Activated CD8-positive, alpha-beta T cell treated with anti-CD3 and anti-CD28 coated beads, Interleukin-2, amount 10 ng/mL, durations not matched to agents 7 days and 5 days (primary cell): ENCODE measurements at places on chromosomes 7 and 10.

DNA sequence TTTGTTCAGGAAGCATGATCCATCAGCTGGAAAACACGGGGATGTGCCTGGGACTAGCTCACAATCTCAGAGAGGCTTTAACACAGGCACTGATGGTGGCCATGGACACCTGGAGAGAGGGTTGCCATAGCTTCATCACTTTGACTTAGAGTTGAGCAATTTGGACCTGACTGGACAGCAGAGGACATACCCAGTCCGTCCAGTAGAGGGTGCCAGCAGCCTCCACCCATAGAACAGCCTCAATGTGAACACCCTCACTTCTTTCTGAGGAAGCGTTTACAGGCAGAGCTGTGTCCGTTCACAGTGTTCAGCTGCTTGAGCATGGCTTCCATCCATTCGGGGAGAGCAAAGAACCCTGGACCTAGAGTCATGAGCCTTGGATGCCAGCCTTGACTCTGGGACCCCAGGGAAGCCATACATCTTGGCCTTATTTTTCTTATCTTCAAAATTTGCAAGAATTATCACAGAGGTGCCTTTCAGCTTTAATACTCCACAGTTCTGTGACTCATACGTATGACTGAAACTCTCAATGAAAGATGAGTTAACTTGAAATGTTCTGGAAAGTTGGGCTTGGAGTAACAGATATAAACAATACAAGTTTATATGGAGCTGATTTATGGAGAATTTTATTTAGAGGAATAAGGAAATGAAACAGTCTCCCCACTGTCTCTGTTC, 302.9 kb upstream of the PODXL start:
- DNase-seq, result peak; percentile 62

GRCh38 chr7:65239707-65240352, 133.8 kb upstream of the ZNF92 start:
- DNase-seq, result peak; percentile 16

DNA sequence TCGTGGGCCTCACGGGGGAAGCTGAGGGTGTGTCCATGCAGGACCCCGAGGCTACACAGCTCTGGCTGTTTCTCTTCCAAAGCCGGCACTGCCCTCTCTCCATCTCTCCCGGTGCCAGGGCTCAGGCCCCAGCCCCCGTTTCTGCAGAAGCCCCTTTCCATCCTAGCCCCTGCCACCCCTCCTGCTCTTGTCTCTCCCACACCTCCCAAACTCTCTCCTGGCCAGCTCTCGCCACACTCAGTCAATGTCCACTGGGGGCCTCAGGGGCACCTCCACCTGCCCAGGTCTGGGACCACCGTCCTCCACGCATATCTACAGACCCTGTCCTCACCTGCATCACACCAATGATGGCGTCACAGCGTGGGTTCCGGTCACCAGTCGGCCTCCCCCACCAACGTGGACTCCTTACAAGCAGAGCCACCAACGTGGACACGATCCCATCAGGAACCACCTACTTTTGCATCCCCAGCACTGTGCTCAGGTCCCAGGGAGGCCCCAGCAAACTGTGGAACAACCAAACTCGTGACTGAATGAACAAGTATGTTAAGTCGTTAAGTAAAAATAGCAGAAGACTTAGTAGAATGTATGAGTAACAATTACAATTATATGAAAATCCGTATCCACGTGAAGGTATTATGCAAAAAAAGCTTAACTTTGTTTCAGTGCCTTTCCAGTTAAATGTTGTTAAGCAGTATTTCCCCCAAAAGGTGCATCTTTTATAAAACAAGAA, 38.4 kb downstream of the DIP2C start:
- DNase-seq, result no peak

- no peak for DNase-seq
These were observed 15.2 kb downstream of the ITPRID1 start for GRCh38 chr7:31529103-31529502.

GRCh38 chr10:3192856-3193635, 20.5 kb upstream of the PITRM1 start:
- peak; percentile 70 for DNase-seq

- no peak for DNase-seq
These were observed 42.3 kb upstream of the GNA12 start for GRCh38 chr7:2886391-2886790.

- DNase-seq, result no peak
These were observed 35.1 kb upstream of the CXCL12 start for GRCh38 chr10:44419790-44420549.

DNA sequence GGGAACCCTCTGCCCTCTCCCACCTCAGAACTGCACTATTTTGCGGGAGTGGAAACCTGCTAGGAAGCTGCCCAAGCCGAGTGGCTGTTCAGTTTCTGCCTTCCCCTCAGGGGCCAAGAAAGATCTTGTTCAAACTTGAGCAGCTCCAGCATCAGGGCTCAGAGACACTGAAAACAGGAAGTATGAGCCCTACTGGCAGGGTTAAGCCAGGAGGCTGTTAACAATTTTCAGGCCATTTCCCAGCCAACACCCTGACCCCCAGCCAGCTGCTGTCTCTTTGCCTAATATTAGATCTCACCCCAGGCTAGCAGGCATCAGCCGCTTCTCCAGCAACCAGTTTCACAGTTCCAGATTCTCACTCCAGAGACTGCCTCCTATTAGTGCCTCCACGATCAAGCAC, 9.2 kb downstream of the PLAU start:
- DNase-seq, result peak; percentile 31

DNA sequence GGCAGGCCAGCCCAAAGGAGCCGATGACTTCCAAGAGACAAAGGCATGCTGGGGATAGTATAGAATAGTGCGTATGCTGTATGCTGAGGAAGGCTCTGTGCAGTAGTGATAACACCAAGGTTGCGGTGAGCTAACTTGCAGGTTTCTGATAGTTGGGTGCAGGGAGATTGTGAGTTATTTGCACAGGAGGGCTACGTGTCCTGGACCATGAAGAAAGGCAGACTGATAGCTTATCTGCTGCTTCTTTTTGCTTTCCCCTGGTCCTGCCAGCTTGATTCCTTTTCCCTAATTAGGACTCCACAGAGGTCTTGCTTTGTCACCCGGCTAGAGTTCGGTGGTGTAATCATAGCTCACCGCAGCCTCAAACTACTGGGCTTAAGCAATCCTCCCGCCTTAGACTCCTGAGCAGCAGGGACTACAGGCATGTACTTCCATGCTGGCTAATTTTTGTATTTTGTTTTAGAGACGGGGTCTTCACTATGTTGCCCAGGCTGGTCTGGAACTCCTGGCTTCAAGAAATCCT, 43.9 kb upstream of the ARHGAP12 start:
- DNase-seq, result no peak

GRCh38 chr7:74288034-74288881, 949 bp upstream of the CLIP2 start:
- no peak for DNase-seq

- DNase-seq, result no peak
These were observed 87.7 kb downstream of the NKX6-2 start for GRCh38 chr10:132698211-132698751.

- DNase-seq, result no peak
These were observed 101.2 kb downstream of the RPS24 start for GRCh38 chr10:78134773-78135306.

GRCh38 chr10:71045204-71045809, 156.9 kb upstream of the PCBD1 start:
- no peak for DNase-seq

- DNase-seq, result no peak
These were observed 3.3 kb downstream of the EPHA1 start for GRCh38 chr7:143405173-143406001.

GRCh38 chr7:1662767-1663166, 7.3 kb upstream of the ELFN1 start:
- no peak for DNase-seq

DNA sequence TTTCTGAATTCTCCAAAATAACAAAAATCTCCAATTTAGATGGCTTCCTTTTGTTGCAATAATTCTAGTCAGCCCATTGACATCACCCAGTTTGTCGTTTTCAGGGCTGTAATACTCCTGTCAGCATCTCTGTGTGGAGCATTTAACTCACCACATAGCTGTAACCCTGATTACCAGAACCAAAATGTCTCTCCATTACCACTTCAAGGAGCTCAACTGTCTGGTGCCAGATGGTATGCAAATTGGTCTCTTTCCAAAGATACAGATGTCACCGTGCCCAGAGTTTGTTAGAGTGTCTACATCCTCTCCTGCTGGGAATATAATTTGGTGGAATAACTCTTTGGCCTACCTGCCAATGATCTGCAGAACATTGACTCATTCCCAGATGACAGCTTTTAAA, 350.3 kb upstream of the POT1 start:
- DNase-seq, result no peak

DNA sequence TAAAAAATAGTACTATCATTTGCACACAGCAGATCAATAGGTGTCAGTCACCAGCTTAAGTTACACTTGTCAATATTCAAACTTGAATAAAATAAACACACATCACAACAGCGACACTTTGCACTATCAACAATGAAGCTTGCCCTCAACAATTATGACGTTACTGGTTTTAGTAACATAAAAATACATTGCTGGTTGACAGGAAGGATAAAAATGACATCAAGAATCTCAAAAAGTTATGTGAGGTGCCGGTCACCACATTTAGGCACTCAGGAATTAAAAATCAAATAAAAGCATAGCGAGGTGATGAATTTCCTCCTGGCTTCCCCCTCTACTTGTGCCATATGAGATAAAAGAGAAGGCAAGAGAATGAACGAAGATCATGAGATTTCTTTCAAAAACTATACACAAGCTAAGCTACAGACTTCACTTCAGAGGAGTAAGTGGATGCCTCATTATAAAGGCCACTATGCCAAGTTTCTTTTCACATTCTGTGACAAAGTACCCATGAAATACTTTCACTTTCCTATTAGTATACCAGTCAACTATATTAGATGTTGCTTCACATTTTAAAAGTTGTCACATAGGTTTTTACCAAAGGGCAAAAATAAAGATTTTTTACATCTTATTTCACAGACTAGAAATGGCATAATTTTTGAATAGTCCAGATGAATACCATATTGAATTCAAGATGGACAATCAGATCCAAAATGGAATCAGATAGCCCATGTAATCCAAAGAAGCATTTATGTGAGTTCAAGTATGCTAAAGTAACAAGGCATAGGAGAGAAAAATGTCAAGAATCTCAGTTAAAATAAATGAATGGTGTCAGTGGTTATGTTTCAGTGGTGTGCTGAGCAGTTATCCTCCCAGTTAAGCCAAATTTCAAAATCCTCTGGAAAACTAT, 3.6 kb downstream of the CCDC71L start:
- no peak for DNase-seq

DNA sequence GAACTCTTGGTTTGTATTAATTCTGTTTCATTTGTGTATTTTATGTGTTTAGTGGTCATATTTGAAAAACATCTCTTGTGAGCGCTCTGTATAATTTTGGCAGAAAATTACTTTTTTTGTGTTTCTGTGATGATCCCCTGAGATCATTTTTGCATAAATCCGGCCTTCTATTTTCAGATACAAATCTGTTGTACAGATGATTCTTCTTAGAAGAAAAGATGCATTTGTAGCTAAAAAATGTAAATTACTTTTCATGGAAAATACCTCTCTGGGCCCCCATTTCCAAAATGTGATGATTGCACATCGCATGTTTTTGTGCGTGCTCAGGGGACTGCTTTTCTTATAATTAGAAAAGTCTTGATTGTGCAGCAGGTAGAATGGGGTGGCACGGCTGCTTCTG, 395.4 kb downstream of the LRMDA start:
- DNase-seq, result no peak

DNA sequence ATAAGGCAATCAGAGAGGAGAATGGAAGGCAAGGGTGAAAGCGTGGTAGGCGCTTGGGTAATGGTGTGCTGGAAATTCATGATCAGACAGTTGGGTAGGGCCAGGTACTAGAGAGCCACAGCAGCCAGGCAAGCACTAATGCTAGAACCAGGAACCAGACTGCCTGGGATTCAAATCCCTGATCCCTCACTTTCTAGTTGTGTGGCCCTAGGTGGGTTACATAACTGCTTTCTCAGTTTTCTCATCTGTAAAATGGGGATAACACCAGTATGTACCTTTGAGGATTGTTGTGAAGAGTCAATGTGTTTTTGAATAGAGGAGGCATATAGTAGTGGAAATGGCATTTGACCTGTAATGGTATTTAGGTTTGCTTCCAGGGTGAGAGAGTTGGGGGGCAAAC, 225.9 kb downstream of the LRMDA start:
- DNase-seq, result no peak

DNA sequence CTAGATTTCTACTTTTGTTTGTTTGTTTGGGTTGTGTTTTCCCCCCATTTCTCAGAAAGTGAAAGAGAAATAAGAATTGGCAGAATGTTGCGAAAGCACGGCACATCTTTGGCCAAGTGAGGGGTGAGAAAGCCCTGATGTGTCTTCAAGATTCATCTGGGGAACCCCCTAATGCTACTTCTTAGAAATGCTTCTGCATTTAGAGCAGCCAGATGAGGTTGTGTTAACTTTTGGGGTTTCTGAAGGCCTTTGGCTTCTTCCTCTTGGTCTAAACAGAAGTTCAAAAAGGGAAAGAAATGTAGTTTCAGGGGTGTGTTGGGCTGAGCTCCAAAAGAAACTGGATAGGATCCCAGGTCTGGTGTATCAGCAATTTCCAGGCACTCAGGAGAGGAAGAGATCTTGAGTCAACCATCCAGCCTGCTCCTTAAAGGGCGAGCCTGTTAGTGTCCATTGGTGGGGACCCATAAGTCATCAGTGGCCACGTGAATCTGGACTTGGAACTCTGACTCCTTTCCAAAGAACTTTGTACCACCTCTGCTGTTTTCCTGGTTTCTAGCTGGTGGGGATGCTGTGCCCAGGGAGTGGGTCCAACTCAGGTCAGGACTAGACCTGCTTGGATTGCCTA, 6.5 kb downstream of the DUSP5 start:
- peak; percentile 85 for DNase-seq

- DNase-seq, result no peak
These were observed 26.9 kb upstream of the SCIN start for GRCh38 chr7:12543586-12543985.
